ENCODE measurements at places on chromosomes 7 and 10.

GRCh38 chr7:71165708-71166107 is 33.8 kb downstream of the GALNT17 start:
- DNase-seq, result no peak

DNA sequence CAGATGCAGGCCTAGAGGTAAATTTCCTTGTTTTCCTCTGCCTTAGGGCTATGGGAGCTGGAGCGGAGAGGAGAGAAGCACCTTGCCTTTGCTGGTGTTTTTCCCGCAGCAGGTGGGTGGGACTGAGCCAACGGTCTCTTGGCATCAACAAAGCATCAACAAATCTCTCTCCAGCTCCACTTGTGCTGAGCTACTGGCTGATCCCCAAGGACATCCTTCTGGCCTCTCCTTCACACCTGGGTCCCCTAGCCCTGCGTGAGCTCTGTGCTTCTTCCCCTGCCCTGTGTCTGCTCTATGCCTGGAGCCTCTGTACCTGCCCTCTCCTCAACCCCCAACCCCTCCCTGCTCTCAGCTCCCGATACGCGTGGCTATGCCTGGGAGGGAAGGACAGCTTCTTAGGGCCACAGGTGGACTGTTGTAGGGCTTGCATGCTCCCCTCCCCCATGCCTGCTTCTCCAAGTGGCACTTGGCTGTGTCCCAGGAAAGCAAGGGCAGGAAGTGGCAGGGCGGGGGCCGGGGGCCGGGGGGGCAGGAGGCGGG is 3.2 kb upstream of the CLDN4 start:
- DNase-seq, result no peak

DNA sequence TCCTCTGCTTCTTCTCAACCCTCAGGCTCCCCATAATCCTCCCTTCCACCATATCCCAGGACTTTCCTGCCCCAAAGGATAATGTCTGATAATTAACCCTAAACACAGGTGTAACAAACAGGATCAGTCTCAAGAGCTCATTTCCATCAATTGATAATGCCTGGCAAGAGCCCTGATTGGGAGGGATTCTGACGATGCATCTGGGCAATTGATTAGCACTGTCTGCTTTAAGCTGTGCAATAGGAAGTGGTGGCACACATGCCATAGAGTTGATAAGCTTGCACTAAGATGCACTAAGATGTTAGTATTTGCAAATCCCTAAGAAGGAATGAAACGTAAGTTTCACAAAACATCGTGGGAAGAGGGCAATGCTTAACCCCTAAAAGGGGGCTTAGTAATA is 27.4 kb upstream of the EGR2 start:
- no peak for DNase-seq

DNA sequence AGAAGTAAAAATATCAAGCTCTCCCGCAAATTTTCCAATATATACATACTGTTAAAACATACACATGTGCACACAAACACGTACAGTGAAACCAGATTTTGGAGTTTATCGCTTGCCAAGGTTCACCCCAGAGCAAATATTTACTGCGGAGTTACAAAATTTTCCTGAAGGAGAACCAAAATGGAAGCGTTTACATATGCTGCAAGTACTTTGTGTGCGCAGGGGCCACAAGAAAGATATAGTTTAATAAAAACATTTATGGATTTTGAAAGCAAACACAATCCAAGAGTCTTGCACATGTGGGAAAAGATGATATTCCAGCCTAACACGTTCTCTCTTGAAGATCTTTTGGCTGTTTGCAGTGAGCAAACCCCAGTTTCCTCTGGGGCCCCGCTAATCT is 301.3 kb upstream of the NFE2L3 start:
- DNase-seq, result no peak

DNA sequence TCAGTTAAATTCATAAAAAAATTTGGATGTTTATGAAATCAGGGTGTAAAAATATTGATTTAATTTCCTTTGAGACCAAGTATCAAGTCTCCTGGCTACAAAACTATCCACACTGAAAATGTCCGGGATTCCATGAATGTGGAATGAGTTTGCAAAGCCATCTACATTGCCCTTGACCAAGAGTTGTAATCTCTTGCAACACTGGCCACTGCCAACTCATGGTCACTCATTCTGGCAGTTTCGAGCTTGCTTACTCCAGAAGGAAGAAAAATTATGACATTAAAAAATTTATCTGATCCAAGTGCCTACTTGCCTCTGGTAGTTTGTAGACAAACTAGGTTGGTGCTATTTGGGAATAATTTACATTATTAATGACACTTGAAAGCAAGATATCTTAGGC is 84.2 kb downstream of the NPY start:
- no peak for DNase-seq

DNA sequence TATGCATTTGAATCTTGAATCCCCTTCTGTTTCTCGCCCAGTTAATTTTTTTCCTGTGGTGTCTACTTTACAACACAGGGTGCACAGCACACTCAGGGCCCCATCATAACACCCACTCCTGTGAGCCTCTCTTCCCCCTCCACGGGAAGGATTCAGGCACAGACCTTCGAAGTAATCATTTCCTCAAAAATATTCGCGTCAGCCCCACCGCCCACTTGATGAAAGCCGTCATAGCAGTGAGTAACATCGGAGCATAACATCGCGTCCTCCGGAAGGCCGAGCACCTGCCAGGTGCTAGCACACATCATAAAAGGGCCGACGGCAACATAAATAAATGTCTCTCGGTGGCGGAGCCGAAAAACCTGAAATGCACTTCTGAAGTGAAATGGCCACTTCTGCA is 201.7 kb upstream of the ADARB2 start:
- DNase-seq, result no peak

DNA sequence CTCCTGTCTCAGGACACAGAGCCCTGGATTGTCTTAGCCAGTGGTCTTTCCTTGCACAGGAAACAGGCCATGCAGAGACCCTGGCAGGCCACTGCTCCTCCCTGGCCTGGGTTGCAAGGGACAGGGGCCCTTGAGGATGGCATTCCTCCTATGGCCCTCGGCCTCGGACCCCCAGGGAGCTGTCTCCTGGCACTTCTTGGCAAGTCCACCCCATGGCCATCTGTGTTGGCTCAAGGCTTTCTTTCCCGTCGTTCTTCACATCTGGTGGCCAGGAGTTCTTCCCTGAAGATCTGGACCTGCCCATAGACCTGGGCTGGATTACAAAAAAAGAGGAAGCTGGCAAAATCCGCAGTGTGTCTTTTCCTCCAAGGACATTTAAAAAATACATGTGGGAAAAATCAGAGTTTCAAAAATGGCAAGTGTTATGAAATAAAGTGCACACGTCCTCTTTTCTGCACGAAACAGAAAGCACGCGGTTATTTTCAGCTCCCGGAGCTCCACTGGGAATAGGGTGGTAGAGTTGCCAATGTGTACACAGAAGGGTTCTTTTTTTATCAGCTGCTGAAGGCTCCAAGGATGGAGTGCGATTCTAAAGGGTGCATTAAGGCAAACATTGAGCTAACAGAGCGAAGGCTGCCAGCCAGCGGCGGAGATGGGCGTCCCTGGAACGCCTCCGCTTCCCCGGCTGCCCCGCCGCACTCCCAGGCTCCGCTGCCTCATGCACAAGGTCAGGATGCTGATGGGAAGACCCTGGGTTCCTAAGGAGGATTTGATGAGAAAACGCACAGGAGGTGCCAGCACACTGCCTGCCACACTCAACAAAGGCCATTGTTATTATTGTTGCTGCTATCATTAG is 62.8 kb upstream of the FAM20C start:
- DNase-seq, result no peak

- no peak for DNase-seq
These were observed 200.5 kb downstream of the HERPUD2 start for GRCh38 chr7:35494407-35494806.

DNA sequence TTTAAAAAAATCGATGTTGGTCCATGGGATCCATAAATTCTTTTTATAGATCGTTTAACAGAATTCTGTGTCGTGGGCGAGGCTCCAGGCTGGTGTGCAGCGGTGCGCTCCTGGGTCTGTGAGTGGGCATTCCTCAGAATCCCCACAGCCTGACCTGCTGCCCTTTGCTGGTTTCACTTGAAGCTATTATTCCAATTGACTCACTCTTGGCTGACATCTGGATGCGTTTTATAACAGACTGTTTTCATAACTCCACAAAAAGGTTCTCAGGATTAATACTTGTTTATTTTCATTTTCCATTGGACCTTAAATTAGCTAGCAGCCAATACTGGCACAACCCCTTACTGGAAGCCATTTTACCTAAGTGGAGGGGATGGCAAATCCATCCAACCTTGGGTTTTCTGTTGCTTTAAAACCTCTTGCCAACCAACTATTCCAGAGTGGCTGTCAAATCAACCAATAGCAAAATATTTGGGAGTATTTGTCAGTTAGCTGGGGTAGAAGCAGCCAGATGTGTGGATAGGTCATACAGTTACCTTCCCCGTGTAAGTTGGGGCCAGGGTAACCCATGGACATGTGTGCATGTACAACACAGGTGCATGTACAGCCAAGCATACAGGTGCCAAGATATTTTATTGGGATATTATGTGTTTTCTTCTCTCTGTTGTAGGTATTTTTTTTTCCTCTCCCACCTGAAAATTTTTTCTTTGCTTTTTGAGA is 160.7 kb upstream of the ZNF32 start:
- no peak for DNase-seq

DNA sequence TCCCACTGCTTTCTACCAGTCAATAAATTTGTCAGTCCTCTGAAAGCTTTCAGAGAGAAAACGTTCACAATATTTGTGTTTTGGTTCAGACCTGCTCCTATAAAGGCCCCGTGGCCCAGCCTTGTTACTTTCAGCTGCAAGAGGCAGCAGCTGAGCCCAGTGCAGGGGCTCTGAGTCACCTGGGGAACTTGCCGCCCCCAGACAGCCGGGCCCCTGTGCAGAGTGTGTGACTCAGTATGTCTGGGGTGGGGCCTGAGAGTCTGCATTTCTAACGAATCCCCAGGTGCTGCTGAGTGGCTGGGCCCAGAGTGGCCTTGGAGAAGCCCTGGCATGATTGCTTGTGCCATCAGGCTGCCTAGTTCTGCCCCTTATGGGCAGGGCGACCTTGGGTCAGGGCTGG is 303.5 kb downstream of the PAXIP1 start:
- no peak for DNase-seq

- no peak for DNase-seq
These were observed 89.5 kb upstream of the LYZL1 start for GRCh38 chr10:29199339-29199738.

DNA sequence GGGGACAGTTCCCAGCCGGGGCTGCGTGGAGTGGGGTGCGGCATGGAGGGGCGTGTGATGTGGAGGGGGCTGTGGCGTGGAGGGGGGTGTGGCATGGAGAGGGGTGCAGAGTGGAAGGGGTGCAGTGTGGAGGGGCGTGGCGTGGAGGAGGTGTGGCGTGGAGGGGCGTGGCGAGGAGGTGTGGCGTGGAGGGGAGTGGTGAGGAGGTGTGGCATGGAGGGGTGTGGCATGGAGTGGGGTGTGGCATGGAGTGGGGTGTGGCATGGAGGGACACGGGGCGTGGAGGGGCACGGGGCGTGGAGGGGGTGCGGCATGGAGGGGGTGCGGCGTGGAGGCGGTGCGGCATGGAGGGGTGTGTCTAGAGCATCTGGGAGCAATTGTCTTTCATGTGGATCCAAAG is 33.6 kb downstream of the NKX6-2 start:
- DNase-seq, result no peak

GRCh38 chr10:122021379-122021778 is 32.4 kb downstream of the TACC2 start:
- DNase-seq, result no peak

DNA sequence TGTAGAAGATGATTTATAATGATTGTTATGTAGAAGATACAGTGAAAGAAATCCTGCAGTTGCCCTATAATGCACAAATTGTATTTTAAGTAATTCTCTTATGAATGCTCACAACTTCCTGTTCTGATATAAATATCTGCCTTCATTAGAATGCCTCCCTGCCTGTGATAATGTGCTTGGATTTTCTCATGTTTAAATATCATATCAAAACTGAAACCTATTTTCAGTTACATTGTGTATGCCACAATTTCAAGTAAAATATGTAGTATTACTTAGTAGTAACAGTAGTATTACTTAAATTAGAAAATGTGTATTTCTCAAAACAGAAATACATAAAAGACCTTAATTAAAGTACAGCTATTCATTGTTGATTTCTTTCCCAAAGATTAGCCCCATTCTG is 41.1 kb upstream of the TFEC start:
- DNase-seq, result no peak

GRCh38 chr10:11602919-11603523 is 8.4 kb downstream of the USP6NL start:
- no peak for DNase-seq

- no peak for DNase-seq
These were observed 181.9 kb downstream of the USP6NL start for GRCh38 chr10:11429439-11430052.

- no peak for DNase-seq
These were observed at the start of gene KCNH2 for GRCh38 chr7:150978126-150978789. KCNH2 (minus strand) TSS chr7:150978321; CDS start chr7:150977913, 408 bp downstream.

DNA sequence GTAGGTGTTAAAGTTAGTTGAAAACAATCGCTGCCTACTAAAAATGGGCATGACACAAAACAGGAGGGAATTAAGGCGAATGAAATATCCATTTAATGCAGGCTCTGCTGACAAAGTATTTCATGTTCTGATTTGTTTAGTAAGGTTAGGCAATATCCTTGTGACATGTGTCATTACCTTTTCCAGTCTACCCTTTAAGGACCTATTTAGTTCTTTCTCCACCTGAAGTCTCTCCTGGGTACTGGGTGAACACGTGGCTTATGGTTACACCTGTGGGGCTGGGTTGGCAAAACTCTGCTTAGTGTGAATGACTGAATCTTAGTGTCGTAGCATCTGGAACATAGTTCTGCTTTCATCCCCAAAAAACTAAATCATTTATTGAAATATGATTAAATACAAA is 313.5 kb downstream of the CCDC3 start:
- no peak for DNase-seq

- DNase-seq, result no peak
These were observed 58.9 kb downstream of the KCNMA1 start for GRCh38 chr10:77578583-77579227.

GRCh38 chr10:28381466-28381865 is 78.6 kb upstream of the MPP7 start:
- DNase-seq, result no peak

DNA sequence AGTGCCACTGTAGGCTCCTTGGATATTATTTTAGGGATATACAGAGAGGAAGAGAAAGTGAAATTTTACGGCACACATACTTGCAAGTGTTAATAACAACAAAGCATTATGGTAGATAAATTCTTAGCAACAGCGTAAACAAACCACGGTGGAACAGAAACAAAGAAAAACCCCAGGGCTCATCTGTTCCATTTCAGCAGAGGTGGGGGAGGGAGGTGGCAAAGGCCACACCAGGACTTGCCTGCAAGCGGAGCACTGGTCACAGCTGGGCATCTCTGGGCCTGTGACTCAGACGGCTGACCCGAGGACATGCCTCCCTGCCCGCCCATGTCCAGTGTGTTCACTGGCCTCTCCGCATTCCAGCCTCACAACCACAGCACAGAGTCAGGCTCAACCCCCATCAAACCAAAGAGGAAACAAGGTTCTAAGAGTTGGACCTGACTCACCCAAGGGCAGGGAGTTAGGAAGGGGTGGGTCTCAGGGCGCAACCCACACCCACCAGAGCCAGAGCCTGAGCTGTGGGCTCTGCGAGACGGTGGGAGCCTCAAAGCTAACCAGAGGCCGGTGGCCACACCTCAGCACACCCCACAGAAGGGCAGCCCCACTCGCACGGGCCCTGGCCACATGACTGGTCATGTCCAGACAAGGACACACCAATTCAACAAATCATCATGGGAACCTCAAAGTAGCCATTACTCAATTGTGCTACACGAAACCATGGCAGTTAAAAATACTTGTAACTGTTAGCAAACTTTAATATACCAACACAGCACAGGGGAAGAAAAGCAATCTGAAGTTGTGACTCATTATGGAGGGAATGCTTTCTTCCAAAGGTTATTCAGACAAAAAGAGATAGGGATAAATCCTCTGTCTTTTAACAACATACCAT is 10.7 kb downstream of the ESYT2 start:
- DNase-seq, result peak; percentile 65
